Activated naive CD8-positive, alpha-beta T cell treated with anti-CD3 and anti-CD28 coated beads, Interleukin-2, amount 50 U/mL, for 24 hours (primary cell): ENCODE measurements at places on chromosomes 6 and 20.

- no peak for DNase-seq
Measured at GRCh38 chr6:20230401-20231119, 18.3 kb upstream of the MBOAT1 start.

DNA sequence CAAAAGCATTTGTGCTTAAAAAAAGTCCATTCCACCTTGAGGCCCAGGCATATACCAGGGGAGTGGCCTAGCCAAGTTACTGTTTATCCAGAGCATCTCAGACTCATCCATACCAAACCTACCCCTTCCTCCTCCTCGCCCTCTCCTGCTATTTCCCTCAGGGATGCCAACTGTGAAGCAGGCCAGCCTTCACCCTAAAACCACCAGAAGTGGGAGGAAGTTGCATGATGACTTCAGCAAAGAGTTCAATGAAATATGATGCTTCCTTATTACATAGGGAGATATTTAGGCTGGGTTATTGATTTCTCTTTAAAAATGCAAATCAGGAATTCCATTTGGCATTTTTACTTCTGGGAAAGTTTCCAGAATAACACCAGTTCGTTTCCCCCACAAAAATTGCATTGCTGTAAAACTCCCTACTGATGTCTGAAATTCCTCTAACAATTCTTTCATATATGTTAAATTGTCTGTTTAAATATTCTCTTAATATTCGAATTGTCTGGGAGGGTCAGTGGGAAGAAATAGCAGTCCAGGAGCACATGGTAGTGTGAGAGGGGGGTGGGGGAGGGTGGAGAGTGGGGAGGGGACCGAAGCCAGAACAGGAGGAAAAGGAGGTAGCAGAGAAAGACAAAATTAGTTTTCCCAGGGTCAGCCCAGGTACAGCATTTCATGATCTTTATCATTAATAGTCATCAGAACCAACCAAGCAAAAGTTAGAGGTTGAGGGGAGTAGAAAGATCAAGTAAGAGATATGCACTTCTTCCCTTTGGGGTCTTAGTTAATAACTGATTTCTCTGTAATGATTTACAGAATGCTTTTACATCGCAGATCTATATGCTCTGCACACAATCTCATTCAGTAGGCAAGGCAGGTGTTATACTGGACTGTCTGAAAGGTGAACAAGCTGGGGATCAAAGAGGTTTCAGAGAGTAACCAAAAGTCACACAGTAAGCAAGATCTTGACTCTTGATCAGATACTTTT, 1.7 kb upstream of the TCP11 start:
- DNase-seq: no peak

DNA sequence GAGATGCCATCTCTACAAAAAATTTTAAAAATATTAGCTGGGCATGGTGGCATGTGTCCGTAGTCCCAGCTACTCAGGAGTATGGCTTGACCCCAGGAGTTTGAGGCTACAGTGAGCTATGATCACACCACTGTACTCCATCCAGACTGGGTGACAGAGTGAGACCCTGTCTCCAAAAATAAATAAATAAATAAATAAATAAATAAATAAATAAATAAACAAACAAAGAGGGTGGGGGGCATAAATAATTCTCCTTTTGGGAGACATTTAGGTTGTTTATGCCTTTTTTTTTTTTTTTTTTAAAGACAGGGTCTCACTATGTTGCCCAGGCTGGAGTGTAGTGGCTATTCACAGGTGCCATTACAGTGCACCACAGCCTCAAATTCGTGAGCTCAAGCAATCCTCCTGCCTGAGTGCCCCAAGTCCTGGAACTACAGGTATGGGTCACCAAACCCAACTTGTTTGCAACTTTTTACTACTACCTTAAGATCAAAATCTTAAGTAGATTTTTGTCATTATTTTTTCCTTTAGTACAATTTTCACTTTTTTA, 29.5 kb downstream of the FASTKD5 start:
- no peak for DNase-seq

DNA sequence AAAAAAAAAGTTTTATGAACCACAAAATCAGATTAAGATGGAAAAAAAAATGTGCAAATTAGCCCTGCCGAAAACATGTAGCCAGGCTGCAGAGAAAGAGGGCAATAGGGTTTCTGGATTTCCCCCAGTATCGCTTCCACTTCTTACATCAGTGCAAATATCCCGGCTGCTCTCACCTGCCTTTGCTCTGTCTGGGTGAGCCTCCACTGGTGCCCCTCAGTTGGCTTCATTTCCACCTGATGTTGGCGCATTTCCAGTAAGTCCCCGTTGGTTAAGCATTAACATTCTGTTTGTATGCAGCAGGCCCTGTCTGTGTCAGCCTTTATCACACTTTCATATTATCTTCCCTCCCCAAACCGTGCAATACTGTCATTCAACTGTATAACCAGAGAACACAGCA, 215.1 kb downstream of the CBLN4 start:
- DNase-seq: no peak

DNA sequence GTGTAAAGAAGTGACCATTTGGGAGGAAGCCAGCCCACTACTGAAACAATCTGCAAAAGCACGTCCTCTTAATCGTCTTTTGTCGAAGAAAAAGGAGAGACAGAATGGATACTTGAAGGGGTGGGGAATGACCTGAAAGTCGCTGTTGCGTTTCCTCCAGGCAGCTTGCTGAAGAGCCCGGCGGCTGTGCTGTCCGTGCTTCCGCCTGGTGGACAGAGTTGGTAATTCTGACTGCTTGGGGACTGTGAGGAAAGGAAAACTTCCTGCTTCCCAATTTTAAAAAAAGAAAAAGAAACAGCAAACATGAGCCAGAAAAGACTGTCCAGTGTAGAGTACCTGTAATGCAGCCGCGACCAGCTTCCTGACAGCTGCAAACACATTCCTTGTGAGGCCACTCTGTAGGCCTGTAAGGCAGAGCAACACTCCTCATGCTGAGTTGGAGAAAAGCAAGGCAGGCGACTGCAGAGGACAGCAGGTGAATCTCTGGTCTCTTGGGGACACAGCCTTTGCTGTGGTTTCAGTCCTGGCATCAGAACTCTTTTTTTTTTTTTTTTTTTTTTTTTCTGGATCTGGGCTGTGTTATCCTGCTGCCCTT, 251.1 kb upstream of the TBX18 start:
- DNase-seq: peak; percentile 4

DNA sequence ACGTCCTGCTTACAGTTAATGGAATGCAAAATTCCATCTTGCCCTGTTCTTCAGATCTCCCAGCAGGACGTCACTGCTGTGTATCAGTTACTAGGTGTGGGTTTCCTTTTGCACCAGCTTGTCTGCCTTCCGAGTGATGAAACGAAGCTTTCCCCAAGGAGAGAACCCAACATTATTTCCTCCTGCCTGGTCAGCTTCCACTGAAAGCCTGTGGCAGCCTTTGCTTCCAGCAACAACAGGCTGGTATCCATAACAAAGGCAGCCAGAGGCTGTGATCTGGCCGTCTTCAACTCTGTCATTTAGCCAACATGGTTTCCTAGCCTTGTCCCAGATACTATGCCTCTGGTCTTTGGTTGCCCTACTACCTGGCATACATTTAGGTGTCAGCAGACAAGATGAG, 78.9 kb upstream of the HEY2 start:
- no peak for DNase-seq

DNA sequence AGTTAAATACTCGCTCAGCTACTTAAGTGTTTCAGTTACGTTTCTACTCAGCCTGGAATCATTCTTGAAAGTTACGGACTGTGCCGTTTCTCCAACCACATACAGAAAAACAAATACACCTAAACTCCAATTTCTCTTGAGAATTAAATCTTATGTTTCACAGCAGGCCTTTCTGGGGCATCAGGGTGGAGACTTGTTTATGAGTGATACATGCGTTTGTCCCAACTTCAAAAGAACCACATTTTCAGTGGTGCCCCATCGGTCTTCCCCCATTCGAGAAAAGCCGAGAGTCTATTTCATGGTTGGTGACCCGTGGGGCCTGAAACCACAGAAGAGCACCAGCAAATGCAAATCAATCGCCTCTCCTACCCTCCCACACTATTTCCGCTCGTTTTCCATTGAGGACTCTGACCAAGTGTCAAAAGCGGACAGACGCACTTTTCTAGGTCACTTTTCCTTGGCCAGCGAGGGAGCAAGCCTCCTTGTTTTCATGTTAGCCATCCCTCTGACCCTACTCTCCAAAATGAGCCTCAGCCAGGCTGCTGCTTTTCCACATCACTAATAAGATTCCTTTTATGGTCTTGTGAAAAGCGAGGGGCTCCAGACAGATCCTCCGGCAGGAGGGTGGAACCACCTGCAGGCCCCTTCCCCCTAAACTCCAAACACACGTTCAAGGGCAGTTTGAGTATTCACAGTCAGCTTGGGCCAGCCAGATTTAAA, 3.1 kb downstream of the JAG1 start:
- DNase-seq: no peak

DNA sequence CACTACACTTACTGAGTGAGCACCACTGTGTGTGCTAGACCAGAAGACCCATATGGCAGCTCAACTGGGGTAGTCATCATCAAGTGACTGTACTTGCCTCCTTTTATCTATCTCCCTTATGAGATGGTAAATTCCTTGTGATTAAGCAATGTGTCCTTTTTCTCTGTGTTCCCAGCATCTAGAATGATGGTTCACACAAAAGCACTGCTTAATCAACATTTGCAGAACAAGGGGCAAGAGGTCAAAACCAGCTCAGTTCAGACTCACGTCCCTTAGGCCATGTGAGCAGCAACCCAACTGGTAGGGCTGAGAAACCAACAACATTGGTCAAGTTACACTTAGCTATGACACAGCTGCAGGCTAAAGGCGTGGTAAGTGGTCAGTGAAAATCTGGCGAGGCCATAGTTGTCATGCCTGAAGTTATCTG, 10.0 kb downstream of the TRAM2 start:
- no peak for DNase-seq
